ENCODE measurements at places on chromosomes 6 and 20.
A peak's percentile ranks its signal among the peaks of the same experiment; 100 is the strongest.

DNA sequence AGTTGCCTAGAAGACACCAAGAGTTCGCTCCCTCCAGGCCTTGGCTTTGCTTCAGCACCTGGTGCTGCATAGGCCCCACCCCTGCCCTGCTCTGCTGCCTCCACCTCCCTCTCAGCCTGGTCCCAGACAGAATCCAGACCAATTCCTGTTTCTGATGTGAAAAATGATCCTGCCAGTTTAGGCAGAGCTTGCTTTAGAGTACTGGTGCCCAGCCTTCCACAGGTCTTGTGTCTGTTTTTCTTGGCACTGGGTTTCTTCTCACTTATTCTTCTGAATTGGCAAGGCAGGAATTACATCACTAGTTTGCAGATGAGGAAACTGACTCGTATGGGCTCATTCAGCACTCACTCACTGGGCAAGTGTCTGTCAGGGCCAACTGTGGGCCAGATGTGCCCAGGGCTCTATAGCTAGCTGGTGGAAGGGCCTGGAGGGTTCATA is 53.0 kb downstream of the HLA-A start:
- no peak for DNase-seq

GRCh38 chr20:52420805-52421204 is 229.2 kb upstream of the ZFP64 start:
- no peak for DNase-seq

DNA sequence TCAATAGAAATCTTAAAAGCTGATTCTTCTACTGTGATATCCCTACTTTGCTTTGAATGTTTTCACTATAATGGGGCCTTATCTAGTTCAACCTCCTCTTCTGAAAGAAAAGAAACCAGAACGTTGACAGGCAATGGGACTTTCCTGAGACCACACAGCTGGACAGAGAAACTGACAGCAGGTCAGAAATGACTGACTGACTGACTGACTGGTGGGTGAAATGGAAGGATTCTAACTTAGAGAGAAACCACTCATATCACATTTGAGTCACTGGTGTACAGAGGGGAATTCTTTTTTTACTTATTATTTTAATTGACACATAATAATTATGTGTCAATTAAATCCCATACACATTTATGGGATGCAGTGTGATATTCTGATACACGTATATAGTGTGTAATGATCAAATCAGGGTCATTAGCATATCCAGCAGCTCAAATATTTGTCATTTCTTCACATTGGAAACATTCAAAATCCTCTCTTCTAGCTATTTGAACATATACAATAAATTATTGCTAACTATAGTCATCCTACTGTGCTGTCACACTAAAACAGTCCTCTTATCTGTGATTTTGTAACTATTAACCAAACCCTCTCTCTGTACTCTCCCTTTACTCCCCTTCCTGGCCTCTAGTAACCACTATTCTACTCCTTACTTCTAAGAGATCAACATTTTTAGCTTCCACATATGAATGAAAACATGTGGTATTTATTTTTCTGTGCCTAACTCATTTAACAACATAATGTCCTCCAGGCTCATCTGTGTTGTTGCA is 64.8 kb upstream of the NRSN1 start:
- no peak for DNase-seq

- no peak for DNase-seq
These were observed 169.8 kb upstream of the PROKR2 start for GRCh38 chr20:5486377-5487054.

GRCh38 chr6:145483191-145483996 is 251.9 kb downstream of the EPM2A start:
- no peak for DNase-seq

- no peak for DNase-seq
These were observed 54.3 kb upstream of the TASP1 start for GRCh38 chr20:13692802-13693736.

DNA sequence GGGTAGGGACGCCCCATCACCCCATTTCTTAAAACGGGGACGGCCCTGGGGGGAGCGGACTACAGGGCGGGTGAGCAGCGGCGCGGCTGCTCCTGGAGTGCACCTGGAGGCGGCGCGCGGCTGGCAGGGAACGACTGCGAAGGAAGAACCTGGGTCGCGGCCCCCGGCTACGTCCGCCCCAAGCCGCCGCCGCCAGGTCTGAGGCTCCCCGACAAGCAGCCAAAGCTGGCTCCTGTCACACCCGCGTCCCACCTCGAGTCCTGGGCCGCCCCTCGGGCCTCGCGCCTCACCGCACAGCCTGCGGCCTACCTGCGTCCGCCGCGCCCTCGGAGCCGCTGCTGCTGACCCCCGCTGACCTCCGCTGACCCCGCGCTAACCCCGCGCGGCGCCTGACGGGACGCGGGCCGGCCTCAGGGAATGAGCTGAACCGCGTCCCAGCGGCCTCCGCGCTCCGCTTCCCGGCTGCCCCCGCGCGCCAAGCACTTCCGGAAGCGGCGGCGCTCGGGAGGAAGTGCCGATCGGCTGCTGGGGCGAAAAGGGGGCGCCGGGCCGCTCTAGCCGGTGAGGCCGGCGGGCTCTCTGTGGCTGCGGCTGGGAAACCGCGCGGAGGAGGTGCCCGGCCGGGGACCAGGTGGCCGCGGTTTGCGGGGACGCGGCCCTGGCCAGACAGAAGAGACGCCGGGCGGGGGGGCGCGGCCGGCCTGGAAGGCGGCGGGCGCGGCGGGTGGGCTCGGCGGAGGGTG is at the start of the genes ARFRP1 and ZGPAT:
Gene ARFRP1 (minus strand): TSS at position 419 of the 743 bp plus-strand sequence. CDS start 885 bp downstream, outside the sequence.
Gene ZGPAT (plus strand): TSS at position 482 of the 743 bp plus-strand sequence. CDS start 542 bp downstream, outside the sequence.
- DNase-seq, result peak; percentile 80

- DNase-seq, result no peak
These were observed 235.8 kb downstream of the ALDH8A1 start for GRCh38 chr6:134714113-134714512.

- DNase-seq, result no peak
These were observed 43.0 kb upstream of the ZBP1 start for GRCh38 chr20:57663241-57663640.

- no peak for DNase-seq
These were observed 18.4 kb downstream of the SLC22A23 start for GRCh38 chr6:3438190-3439167.

DNA sequence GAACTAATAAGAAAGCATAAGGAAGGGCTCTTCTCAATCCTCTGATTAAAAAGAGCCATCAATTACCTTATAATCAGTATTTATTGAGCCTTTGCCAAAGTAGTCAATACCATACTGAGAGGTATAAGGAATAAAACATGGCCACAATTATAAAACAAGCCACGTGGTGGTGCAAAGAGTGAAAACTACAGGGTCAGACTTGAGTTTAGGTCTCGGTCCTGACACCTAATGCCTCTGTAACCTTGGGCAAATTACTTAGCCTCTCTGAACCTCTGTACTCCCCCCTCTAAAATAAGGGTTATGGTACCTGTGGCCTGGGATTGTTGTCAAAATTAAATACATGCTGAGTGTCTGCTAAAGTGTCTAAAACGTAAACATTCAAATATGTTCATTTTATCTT is 11.8 kb downstream of the TRIM10 start:
- no peak for DNase-seq

- no peak for DNase-seq
These were observed 42.8 kb downstream of the CDC5L start for GRCh38 chr6:44430326-44430725.

DNA sequence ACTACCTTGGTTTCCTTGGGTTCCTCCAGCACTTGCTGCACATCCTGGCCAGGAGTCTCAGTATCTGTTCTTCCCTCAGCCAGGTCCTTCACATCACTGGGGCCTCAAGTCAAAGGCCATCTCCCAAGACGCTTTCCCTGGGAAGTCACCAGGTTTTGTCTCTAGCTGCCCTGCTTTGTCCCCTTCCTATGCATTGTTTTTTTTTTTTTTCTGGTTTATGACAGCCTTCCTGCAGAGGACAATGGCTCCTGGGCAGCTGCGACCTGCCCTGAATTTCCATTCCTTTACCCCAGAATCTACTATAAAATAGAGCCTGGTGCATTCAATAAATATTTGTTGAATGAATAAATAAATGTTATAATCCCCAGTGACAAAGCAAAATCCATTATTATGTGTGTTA is 687.3 kb downstream of the QKI start:
- DNase-seq, result no peak

DNA sequence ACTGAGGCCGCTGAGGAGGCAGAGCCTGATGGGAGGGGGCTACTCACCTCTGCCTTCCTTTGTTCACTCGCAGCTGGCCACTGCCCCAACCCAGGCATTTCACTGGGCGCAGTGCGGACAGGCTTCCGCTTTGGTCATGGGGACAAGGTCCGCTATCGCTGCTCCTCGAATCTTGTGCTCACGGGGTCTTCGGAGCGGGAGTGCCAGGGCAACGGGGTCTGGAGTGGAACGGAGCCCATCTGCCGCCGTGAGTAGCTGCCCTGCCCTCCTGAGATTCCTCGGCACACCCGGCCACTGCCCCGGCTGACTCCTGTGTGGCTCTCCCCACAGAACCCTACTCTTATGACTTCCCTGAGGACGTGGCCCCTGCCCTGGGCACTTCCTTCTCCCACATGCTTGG is 6.0 kb downstream of the C2 start:
- DNase-seq, result no peak

GRCh38 chr20:45036044-45036755 is 64.7 kb downstream of the KCNS1 start:
- no peak for DNase-seq

- DNase-seq, result no peak
These were observed 11.3 kb downstream of the MYLK2 start for GRCh38 chr20:31830406-31830981.

GRCh38 chr6:150721418-150722266 is 122.0 kb downstream of the PLEKHG1 start:
- DNase-seq, result no peak

- no peak for DNase-seq
These were observed 107.5 kb upstream of the TMEM170B start for GRCh38 chr6:11430036-11430435.
